Left forelimb (tissue), 1 donor: ENCODE measurements at places on chromosomes 4 and X.

DNA sequence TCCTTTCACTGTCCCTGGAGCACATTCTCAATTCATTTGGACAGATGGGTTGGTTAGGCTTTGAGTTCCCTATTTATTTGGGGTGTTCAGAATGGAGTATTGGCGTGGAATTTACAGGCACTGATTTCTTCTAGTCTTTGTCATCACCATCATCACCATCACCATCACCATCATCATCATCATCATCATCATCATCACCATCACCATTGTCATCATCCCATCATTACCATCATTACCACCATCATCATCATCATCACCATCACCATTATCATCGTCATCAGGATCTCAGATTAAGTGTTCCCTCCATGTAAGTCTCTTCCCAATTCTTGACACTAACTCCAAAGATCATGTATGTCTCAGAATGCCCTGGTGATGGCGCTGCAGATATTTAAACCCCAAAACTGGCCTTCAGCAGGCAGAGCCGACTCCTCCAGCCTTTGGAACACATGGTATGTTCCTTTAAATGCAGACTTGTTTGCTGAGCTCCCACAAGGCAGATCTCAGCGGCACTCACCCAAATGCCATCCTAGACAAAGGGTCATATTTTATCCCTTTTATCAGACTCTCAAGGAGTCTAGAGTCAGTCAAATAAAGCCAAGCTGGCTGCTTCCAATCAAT, 19.8 kb upstream of the FAM9A start:
- DNase-seq: no peak

DNA sequence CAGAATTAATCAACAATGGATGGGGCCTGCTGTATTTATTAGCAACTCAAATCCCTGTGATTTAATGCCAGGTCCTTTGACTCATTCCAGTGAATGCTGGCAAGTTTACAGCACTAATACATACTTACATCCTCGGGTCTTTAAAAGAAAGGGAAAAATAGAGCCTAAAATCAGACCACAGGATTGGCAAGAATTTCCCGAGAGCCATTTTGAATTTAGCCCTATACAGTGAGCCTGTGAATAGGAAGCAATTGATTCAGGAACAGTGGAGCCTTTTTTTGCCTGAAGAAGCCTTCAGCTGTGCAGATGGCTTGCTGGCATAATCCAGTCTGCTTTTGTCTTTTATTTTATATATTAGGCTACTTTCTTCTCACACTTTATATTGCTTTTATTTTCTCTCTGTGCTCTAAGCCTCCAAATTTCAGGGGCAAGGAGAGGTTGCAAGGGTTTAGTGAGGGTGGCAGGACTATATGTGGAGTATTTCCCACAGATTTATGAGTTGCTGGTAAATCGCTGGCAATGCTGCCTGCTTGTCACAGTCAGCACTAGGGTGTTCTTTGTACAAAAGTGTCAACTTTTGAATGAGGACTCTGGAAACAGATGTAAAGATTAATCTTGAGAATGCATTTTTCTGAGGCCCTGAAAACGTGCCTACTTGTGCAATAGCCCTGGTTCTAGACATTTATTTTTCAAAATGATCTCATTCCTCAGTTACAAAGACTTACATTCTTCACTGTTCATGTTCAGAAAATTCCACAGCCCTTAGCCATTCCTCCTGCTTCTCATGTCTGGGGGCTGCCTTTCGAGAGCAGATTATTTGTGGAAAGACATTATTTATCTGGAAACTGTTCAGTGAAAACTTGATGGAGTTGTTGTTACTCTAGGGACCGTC, 303.5 kb downstream of the SPRY1 start:
- no peak for DNase-seq

DNA sequence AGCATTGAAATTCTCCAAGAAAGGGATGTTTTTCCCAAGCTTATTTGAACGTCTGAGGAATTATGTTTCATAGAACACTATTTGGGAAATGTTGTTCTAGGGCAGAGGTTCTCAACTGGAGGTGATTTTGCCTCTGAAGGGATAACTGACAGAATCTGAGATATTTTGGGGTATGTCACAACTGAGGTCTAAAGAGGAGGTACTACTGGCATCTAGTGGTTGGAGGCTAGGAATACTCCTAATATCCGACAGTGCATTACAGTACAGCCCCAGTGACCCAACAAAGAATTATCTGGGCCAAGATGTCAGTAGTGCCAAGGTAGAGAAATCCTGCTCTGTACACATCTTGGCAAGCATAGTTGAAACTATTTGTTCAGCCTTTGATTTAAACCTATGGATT, 6.4 kb downstream of the HSPA4L start:
- no peak for DNase-seq

- no peak for DNase-seq
Measured at GRCh38 chr4:38111717-38112116, 151.5 kb downstream of the PTTG2 start.

GRCh38 chr4:150515135-150515534, 66.8 kb upstream of the MAB21L2 start:
- no peak for DNase-seq
